Lung (tissue), 17 donors: ENCODE measurements at places on chromosomes 16 and 17. TPM values are rescaled to one million over a fixed set of nuclear protein-coding genes. Genes with fewer than 3 reads are reported as not detected.

Gene FZD2
- 5.5 TPM for polyA plus RNA-seq

Gene SEC14L1
- 114 TPM for polyA plus RNA-seq

Gene WFIKKN1
- 0.79 TPM for polyA plus RNA-seq

Gene GGT6
- polyA plus RNA-seq = 2.8 TPM

Gene MARVELD3
- polyA plus RNA-seq = 3.6 TPM

Gene SLC38A8
- 1.2 TPM for polyA plus RNA-seq

Gene SPEM1
- polyA plus RNA-seq = not detected

Gene TBC1D3H
- polyA plus RNA-seq = not detected

Gene KRTAP4-4
- polyA plus RNA-seq = not detected
